GM23338 (cell line): ENCODE measurements at places on chromosomes 1 and 21.

DNA sequence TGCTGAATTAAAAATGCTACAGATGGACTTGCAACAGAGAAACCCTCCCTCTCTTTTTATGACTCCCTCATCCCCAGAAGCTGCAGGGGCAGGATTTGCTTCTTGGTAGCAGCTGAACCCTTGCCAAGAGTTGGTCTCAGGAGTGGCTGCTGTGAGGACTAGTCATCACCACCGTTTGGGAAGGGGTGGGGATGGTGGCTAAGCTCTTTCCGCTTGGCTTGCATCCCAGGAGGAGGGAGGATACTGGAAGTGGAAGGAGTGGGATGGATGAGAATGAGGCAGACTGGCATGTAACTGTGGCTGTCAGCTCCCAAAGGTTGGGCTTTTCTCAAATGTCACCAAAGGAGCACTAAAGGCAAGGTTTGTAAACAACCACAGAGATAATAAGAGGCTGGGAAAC lies 50.8 kb upstream of the COL24A1 start:
- no peak for DNase-seq

GRCh38 chr1:248231117-248231516 lies at the start of gene OR2M4:
OR2M4 (plus strand) TSS chr1:248231417; CDS start chr1:248238929, 7,512 bp downstream.
- DNase-seq = no peak

DNA sequence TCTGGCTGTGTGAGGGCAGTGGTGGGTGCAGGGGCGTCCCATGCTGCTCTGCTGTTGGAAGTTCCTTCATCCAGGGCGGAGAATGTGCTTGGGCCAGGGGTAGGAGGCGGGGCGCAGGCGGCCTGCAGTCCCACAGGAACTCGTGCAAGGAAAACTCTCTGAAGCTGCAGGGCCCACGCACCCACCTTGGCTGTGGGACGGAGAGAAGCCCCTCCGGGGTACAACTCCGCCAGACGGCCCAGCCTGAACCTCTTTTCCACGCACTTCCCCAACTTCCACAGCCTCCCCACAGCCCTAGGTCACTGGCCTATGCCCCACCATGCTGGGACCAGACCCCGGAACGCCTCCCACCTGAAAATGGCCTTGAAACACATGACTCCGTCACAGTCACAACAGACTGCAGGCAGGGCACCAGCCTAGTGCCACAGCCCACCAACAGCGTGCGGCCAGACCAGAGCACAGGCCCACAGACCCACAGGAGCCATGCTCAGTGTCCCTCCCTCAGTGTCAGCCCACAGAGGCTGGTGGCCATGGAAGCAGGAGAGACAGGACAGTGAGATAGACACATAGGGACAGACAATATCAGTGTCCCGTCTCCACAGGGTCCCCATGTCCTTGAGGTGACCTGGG lies 47.8 kb downstream of the WNT9A start:
- DNase-seq = no peak

DNA sequence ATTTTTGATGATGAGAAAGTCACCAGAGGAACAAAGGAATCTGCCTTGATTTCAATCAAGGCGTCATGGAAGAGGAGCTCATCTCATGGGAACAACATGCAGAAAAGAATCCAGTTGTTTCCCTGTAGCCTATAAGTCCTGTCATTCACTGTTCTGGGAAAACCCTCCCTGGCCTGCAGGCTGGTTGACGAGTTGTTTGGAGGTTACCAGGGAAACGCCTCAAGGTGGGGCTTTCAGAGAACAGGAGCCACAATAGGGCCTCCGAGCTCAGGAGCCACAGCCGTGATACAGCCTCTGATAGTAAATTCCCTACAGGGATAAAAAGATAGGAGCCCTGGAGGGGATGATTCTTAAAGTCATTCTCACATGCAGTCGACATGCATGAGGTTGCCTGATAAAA lies 135.2 kb downstream of the PSMG1 start:
- peak; percentile 93 for DNase-seq

- no peak for DNase-seq
Measured at GRCh38 chr1:230195199-230195598, 128.2 kb downstream of the GALNT2 start.

DNA sequence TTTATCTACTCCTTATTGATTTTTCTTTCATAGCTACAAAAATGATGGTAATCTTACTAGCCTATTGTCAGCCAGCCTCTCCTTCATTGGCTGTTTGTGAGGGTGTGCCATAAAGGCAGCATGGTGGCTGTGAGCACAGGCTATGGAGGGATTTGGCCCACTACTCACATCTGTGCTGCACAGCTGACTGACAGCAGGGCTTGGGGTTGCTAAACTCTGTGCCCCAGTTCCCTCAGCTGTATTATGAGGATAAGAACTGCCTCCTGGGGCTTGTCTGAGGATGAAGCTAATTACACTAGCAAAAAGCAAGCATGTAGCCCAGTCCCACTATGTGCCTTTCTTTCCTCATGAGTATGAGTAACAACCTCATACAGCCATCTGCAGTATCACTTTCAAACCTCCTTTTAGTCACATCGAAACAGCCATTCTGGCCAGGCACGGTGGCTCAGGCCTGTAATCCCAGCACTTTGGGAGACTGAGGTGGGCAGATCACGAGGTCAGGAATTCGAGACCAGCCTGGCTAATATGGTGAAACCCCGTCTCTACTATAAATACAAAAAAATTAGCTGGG lies 66.2 kb downstream of the COQ8A start:
- DNase-seq = no peak

DNA sequence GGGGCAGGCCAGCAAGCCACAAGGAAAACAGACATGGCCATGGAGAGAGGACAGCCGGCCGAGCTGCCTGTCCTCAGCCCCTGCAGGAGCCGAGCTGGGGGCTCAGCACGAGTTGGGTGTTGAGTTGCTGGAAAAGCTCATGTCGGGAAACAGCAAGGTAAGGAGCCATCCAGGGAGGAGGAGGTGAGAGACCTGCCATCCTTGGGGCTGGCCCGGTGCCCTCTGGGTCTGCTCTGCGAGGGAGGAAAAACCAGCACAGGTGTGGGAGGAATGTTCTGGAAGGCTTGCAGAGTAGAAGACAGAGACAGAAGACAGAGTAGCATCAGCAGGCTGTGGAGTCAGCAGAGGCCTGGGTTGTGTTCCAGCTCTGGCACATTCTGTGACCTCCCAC lies 548.8 kb downstream of the PTPRU start:
- no peak for DNase-seq

DNA sequence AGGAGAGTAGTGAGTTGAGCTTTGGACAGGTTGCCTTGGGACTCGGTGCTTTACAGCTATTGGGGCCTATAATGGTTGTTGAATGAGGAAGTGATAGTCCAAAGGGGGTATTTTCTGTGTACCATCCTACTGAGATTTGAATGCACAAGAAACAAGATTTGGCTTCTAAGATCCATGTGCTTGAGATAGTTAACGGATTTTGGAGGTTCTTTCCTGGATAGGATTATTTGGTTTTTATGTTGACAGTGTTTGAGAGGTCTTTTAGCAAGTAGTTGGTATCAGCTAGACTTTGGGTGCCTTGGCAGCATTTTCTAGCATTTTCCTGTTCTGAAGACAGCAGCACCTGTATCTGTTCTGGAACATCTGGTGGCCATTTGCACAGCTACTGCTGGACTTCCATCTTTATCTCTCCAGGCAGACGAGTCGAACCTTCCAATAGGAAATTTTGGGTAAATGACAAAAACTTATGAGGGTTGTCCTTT lies 3.6 kb upstream of the SCAF4 start:
- DNase-seq = no peak

DNA sequence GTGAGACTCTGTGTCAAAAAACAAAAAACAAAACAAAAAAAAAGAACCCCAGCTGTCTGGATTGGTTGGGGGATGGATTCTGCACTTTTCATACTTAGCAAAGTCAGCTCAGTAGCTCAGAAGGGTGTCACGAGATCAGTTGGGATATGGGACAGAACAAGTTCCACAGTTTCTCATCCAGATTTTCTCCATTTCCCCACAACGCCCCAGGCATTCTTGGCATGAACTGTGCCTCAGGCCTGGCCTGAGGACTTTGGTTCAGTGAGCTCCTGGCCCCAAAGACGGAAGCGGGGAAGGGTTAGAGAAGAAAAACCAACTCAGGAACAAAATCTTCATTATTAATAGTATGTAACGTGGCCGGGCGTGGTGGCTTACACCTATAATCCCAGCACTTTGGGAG lies 1.9 kb downstream of the AKR7A2 start:
- no peak for DNase-seq
